Foreskin keratinocyte (primary cell): ENCODE measurements at places on chromosomes 12 and 14. TPM values are rescaled to one million over a fixed set of nuclear protein-coding genes. Genes with fewer than 3 reads are reported as not detected.

DNA sequence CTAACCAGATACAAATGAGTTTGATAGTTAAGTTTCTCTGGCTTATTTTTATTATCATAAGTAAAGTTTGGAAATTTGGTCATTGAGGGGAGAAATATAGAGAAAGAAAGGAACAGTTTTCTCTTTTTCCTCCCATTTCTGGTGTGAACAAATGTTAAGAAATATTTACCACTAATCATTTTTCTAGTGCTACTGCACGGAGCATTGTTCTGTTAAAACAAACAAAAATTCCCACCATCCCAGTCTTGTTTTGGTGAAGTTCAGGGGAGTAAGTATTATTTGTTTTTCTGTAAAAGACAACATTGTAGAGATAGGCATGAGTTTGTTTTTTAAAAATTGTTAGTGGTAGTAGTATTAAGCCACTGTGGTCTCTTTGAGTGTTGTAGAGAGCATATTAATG lies 135.3 kb downstream of the FGD4 start:
- DNase-seq: no peak

DNA sequence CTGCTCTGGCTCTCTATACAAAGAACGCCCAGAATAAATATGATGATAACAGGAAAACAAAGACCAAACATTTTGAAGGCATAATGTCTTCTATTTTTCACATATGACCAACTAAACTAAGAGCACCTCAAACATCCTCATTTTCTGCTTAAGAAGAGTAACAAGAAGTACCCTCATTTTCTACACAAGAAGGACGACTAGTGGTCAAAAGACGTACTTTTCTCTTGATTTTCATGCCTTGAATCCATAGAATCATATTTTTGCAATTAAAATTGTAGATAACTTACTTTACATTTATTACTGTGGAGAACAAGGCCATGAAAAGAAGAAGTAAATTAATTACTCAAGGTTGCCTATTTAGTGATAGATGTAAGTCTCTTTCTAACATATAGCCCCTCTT lies 358.6 kb downstream of the DUSP6 start:
- DNase-seq: peak; percentile 53

DNA sequence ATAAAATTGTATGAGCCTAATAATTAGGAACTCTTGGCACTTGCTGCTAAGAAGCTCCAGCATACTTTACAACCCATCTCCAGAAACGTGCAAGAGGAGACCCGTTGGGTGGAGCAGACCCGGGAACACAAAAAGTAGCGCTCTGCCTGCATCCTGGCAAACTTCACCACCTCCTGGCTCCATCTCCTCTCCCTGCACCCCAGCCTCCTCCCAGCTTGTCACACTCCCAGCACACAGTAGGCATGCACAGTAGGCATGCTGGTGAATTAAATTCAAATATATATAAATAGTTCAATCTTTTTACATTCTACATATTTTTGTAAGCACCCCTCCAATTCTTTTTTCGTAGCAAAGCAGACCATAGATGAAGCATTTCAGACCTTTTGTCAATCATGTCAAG lies 1.2 kb downstream of the VSIG10 start:
- no peak for DNase-seq

GRCh38 chr12:112117685-112118084 lies 7.7 kb upstream of the TRAFD1 start:
- no peak for DNase-seq

GRCh38 chr14:83958359-83958758 lies 1571.6 kb upstream of the FLRT2 start:
- no peak for DNase-seq

- DNase-seq: no peak
Measured at GRCh38 chr12:6699259-6699988, 1.2 kb downstream of the PIANP start.

DNA sequence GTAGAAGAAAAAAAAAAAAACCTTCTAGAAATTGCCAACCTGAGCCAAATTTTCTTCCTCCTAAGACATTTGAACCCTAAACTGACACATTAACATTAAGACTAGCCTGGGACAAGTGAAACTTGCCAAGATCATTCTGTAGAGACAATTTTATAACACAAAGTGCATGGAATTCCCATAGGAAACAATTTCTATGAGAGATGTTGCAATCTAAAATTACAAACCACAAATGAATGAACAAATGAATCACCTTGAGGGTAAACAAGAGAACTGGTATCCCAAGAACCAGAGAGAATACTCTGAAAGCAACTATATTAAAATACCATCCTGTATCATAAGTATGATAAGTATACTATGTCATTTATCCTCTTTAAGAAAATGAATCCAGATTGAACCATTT lies 165.3 kb downstream of the DICER1 start:
- peak; percentile 18 for DNase-seq

- DNase-seq: no peak
Measured at GRCh38 chr12:105504286-105504685, 173.8 kb downstream of the C12orf75 start.

- no peak for DNase-seq
Measured at GRCh38 chr14:106872611-106873446, 1346.4 kb downstream of the TMEM121 start.

- no peak for DNase-seq
Measured at GRCh38 chr14:72094844-72095582, 162.8 kb downstream of the RGS6 start.

DNA sequence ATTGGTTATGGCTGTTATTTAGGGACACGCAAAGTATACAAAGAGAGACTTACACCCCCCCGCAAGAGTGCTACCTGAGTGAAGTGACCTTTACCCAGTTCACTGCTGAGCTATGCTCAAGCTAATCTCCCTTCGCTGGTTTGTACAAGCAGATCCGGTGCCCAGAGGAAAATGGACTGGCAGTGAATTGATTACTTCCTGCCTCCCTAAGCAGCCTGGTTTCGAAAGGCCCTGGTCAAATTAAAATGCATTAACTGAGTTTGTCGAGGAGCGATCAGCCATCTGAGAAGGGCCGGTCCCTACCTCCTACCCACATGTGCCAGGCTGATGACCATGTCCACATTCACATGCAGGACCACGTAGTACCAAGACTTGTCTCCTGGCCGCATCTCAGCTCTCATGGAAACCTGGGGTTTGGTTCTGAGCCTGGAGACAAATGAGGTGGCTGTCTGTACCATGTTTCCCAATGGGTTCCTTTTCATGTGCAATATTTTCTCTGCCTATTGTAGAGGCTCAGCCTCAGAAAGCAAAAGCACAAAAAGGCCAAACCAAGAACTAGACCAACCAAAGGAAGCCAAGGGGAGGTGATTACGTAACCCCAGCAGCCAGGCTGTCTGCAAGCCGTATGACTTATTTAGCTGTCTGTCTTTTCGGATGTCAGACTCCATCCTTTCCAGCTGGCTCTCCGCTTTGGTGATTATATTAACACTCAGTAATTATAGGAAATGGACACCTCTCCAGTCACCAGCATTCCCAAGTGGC lies 284.7 kb upstream of the PWP1 start:
- no peak for DNase-seq

KRT77 gene
- polyA plus RNA-seq: 0.01 TPM in 1 of 2 replicates, not detected in the other

RD3L gene
- not detected in 2 replicates for polyA plus RNA-seq

TNFRSF1A gene
- 113 TPM in 2 replicates for polyA plus RNA-seq

MYF6 gene
- not detected in 2 replicates for polyA plus RNA-seq
